ENCODE measurements at places on chromosomes 2 and 18.

DNA sequence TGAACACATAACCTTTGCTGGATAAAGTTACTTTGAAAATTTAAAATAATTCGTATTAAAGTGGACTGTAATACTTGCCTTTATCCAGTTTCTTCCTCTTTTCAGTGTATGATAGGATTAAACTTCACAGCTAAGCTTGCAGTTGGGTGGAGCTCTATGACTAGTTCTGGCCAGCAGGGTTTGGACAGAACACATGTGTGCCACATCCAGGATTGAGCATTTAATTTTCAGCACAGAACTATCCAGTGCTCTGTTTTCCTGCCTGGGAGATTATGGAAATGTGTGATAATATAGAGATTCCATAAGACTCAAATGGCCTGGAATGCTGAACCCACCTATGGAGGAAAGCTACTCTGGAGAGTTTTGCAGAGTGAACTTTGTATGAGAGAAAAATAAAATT lies 200.2 kb downstream of the OSR1 start:
- no peak for DNase-seq

GRCh38 chr18:73924307-73924706 lies 223.3 kb downstream of the FBXO15 start:
- DNase-seq: no peak

DNA sequence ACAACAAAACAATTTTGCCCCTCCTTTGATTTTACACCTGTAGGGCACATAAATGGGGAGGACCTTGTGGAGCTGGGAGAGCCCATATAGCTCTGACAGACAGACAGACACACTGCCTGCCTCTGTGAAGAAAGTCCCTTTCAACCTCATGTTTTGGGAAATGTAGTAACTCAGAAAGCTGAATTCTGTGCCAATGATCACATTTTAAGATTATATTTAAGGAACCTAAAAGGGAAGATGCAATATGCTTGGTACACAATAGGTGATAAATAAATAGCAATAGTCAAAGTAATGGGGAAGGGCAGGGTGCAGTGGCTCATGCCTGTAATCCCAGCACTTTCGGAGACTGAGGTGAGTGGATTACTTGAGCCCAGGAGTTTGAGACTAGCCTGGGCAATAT lies 446.4 kb upstream of the ID2 start:
- DNase-seq: no peak

GRCh38 chr18:12744103-12744502 lies 41.3 kb downstream of the PSMG2 start:
- DNase-seq: no peak

GRCh38 chr2:28082131-28082530 lies 191.6 kb downstream of the BABAM2 start:
- DNase-seq: no peak

DNA sequence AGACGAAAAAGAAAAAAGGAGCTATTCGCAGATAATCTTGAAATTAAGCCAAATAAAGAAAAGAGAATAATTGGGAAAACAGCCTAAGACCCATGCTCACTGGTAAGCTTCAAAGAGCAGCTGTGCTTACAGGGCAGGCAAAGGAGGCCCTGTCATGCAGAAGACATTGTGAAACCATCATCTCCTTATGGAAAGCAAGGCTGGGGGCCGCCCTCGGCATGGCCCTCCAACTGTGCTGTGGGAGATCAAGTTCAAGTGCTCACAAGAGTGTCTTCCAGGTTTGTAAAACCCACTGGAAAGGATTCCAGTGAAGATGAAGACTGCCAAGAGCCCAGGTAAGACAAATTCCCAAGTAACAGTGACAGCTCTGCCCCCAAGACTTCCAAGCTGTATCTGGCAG lies 32.2 kb downstream of the ACVR1 start:
- no peak for DNase-seq

All from breast epithelium (tissue), 4 donors.